ENCODE measurements at places on chromosomes 2 and 18.

DNA sequence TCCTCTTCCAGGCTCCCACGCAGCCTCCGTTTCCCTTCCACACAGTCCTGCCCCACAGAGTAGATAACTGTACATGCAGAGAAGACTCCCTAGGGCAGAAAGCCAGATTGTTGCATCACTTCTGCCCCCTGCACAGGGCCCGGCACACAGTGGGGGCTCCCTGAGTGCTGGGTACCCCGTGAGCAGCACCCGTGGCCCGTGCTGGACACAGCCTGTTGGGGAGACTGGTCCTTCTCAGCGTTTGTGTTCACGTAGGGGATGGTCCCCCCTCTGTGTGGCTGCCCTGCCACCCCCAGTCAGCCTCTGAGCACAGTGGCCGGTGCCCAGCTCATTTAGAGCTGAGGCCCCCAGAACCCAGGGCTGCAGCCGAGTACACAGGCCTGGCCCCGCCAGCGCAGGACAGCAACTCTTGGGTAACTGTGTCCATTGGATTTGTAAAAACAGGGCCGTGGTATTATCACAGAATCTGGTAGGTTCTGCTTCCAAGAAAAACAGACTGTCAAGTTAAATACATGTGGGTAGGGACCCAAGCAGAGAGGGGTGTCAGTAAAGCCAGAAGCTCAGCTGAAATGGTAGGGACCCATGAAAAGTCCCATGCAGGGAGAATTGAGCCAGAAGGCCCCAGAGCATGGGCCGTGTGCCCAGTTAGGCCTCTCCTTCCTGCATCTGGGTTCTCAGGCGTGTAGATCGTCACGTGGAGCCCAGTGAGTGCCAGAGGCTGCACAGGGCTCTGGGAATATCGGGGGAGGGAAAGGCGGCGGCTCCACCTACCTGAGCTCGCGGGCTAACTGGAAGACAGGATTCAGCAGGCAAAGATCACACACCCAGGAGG is 257.3 kb downstream of the ATAD2B start:
- DNase-seq = no peak

GRCh38 chr2:224523626-224524577 is 61.3 kb downstream of the CUL3 start:
- peak; percentile 19 for DNase-seq

DNA sequence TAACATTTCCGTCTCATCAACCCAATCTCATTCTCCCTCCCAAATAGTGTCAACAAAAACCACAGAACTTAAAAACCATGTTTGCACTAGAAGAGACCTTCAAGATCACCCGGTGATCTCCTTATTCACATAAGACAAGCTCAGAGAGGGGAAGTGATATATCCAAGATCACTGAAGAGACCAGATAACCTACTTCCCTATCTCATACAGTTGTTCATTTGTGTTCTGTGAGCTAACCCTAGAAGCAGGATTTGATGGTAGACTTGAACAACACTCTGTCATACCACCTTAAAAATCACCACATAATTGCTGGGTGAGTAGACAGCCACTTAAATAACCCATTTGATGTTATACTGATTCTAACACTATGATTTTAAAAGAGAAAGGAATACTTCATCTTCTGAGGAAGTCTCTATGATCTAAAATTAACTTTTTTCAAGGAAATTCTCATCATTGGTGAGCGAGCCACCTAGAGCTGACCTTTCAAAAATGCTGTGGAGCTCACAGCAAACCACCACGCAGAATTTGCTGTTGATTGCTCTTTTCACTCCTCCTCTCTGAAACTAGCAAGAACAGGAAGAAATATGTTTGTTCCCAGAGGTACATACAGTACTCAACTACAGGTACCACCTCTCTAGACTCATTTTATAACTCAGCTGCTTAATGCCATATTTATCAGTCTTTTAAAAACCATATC is 15.1 kb downstream of the AAK1 start:
- peak; percentile 75 for DNase-seq

DNA sequence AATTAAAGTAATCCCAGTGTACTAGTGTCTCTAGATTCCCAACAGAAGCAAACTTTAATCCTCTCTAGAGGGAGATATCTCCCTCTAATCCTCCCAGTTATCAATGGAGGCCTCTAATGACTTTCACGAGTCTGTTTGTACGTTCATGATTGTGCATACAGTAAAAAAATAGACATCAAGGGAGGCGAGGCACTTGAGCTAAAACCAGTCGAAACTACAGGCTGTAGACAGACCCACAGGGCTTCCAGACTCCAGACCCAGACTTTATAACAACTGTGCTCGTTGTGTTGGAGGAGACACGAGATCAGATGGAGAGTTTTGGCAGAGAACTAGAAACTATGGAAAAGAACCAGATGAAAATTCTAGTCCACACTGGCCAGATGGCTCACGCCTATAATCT is 7.0 kb downstream of the DGKD start:
- no peak for DNase-seq

- no peak for DNase-seq
Observed at GRCh38 chr2:44596537-44597320, 235.0 kb downstream of the CAMKMT start.

DNA sequence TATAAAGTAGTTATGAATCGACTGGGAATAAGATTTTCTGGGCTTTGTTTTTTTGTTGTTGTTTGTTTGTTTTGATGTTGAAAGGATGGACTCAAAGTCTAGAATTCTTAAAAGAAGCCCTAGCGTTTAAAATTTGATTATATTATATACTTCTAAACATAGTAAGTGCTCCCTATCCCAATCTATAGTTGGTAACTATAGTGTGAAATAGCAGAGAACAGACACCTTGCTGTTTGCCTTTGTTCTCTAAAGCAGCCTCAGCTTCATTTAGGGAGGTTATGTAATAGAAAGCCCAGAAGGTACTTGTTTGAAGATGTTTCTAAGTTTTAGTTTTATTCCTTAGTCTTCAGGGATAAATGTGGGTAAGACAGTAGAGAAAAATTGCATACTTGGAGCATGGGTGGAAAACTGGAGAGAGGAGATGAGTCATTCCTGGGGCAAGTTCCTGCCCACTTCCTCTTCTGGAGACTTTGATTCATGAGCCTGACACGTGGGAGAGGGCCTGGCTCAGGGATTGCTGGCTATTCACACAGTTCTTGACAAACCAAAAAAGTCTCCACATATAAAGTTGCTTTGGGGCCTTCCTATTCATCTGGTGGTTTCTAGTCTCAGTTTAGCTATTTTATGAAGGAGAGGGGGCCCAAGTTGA is 131.9 kb downstream of the MYO1B start:
- peak; percentile 90 for DNase-seq

DNA sequence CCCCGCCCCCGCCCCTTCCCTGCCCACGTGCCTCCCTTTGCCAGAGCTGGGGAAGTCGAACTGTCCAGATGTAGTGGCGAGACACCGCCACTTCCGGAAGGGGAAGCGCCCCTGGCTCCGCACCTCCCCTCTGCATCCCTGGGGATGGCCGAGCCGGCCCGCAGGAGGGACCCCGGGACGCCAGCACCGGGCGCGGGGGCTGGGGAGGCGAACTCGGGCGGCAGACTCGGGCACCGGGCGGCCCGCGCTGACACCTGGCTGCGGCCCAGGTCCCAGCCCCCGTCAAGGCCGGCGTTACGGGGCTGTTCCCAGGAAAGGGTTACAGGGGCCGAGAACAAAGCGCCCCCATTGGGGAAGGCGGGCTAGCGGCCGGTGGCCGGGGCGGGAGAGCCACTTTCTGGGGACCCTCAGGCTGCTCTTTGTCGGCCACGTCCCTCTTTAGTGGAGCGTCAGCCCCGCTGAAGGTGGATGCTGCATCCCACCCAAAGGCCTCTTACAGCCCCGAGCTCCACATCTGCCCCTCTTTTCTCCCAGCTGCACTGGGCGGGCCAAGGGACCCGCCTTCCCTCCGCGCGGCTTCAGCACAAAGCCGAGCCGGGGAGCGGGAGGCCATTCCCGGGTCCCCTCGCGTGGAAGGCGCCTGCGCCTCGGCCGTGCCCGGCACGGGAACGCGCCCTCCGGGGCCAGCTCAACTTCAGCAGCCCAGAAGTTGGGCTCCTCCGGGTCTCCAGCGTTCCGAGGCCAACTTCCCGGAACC is 1.3 kb downstream of the SDC1 start:
- peak; percentile 57 for DNase-seq
